ENCODE measurements at places on chromosomes 11 and 22. TPM values are rescaled to one million over a fixed set of nuclear protein-coding genes. Genes with fewer than 3 reads are reported as not detected.

SIDT2 gene
- 80.0 TPM for total RNA-seq

RAG2 gene
- total RNA-seq: not detected

ARCN1 gene
- 88.4 TPM for total RNA-seq

MYEOV gene
- total RNA-seq: not detected

HIPK3 gene
- total RNA-seq: 92.9 TPM

PIH1D2 gene
- total RNA-seq: not detected

Data from natural killer cell (primary cell).